Stimulated activated CD4-positive, alpha-beta T cell treated with anti-CD3 and anti-CD28 coated beads, Interleukin-4, amount 100 ng/mL, for 48 hours (primary cell): ENCODE measurements at places on chromosomes 7 and 10.

DNA sequence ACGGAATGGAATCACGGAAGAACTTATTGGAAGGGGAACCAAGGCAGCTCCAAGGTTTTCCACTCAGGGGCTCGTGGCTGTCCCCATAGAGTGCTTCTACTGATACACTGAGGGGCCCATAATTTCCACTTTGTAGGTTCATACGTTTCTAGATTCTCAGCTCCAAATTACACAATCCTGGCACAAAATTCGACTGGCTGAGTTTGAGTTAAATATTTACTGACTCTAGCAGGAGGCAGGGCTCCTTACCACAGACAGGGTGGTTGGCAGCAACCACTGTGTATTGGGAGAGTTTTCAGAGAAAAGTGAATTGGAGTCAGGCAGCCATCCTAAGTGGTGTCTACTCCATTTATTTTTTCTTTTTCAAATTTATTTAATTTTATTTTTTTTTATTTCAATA is 55.4 kb upstream of the SEC61G start:
- no peak for DNase-seq

DNA sequence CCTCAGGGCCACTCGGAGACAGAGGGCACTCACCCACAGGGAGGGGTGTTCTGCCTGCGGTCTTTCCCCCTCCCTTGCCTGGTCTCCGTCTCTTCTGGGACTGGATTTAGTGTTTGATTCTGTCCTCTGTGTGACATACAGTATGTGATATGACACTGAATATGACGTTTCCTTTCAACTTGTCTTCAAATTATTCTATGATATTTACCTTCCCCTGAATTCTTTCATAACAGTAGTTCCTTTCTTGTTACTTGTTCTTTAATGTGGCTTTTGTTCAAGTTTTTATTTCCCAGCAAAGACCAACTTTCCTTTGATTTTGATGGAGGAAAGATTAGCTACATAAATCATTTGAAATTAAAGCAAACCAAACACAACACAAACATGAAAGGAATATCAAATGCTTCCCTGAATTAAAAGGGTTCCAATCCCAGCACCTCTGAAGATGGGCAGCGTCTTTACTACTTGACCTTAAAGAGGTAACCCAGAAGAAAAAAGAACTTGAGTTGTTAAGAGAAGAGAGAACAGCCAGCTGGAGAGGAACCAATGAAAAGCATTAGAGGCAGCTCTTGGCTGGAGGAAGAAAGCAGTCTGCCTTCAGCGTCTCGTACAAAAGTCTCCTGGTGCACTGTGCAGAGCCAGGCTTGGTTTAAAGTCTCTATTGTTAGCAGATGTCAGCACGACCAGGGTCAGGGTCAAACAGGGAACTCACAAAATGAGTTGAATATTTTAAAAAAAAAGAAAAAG is 18.3 kb upstream of the RHEB start:
- no peak for DNase-seq

DNA sequence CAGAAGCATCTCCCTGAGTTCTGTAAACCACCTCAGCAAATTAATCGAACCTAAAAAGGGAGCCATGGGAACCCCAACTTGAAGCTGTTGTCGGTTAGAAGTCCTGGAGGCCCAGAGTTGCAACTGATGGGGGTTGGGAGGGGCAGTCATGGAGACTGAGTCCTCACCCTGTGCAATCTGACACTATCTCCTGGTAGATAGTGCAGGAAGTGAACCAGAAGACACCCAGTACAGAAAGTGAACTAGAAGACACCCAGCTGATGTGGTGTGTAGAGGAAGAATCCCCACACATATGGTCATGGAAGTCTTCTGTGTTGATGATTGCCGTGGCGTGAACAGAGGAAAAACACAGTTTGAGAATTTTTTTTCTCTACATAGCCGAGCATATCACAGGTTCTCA is 58.8 kb upstream of the SRRM3 start:
- DNase-seq = no peak

GRCh38 chr10:129385600-129385999 is 81.4 kb upstream of the MGMT start:
- no peak for DNase-seq

DNA sequence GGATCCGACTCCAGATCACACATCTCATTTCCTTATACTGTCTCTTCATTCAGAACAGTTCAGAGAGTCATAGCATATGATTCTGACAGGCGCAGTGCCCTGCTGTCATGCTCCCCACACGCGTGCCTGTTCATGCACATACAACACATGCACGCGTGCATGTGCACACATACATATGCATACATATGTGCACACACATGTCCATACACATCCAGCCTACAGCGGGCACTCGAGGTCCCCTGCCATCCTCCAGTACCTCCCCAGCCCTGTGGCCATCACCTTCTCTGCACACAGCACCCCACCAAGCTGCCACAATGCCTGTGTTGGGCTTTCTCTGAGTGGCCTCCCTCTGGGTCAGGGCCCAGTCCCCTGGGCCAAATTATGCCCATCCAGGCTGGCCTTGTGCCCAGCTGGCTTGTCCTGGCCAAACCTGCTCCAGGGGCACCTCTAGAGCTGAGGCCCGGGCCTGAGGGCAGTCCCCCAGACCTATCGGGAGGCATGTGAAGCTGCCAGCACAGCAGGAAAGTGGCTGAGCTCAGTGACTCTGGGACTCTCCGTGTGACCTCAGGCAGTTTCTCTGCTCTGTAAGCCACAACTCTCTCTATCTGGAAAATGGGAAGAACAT is 49.4 kb upstream of the RET start:
- DNase-seq = no peak

GRCh38 chr10:12564173-12564572 is 214.8 kb downstream of the CAMK1D start:
- DNase-seq = no peak

DNA sequence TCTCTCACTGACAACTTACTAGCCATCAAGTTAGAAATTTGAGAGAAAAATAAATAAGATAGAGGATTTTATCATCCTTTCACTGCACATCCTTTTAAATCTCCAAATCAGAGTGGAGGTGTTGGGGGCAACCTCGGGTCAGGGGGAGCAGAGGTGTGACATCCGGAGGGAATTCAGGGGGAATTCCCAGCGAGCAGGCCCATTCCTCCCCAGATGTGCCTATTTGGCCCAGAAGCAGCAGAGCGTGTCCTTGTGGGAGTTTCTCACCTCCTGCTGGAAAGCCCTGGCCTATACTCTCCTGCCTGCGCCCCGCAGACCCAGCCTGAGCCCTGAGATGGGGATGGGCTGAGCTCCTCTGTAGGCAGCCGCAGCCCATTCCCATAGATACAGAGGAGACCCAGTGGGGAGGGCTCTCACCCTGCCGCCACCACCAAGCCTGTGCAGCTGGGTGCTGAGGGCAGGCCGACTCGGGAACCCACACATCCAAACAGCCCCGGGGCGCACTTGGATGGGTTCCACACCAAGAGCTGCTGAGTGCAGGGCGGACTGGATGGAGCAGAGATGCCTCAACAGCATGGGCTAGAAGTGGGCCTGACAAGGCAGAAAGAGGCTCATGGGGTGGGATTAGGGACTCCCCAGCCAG is 124.5 kb downstream of the CXCL12 start:
- DNase-seq = no peak

DNA sequence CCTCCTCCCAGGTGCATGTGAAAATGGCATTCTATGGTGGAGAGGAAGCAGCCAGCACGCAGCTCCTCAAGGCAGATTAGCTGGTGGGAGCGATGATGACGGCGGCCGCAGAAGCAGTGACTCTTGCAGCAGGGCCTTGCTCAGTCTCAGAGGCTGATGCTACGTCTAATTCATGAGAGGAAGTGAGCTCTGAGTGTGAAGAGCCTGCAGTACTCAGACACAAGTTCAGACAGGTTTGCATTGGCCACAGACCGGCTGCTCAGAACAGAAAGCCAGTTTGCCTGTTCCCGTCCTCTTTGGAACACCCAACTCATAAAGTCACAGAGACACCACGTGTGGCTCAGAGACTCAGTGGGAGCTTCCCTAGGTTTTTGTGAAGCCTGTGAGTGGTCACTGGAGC is 136.5 kb downstream of the ADARB2 start:
- no peak for DNase-seq

GRCh38 chr10:50326757-50327701 is 75.7 kb upstream of the ASAH2 start:
- DNase-seq = no peak

- DNase-seq = no peak
Observed at GRCh38 chr7:154912871-154913637, 89.9 kb downstream of the PAXIP1 start.

- no peak for DNase-seq
Observed at GRCh38 chr7:158723266-158723665, 18.7 kb upstream of the NCAPG2 start.

- no peak for DNase-seq
Observed at GRCh38 chr7:39510864-39511354, 55.3 kb upstream of the YAE1 start.

- DNase-seq = no peak
Observed at GRCh38 chr7:141685285-141686023, 16.5 kb downstream of the DENND11 start.

DNA sequence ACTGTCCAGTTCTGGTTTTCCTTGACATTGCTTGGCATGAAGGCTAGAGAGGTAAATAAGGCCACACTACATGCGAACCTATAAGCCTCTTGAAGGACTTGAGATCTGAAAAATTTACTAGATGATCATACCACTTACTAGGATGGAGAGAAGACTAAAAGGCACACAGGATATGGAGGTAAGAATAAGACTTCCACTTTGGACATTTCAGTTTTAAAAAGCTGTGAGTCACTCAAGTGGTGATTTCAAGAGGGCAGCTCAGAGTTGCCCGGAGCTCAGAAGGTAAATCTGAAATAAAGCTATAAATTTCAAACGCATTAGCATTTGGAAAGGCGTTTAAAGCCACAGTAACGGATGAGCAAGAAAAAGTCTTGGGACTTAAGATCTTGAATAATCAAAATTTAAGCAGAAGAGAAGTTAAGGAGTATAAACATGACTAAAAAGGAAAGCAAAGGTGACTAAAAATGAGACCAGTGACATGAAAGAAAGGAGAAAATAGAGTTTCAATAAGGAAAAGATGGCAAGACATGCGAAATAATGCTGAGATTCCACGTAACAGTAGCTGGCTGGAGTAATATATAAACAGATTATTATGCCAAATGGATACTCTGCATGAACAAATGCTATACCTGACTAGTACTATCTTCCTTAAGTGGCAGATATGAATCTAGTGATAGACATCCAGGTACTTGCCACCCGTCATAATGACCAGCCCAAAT is 68.3 kb downstream of the SNX13 start:
- DNase-seq = no peak

- DNase-seq = no peak
Observed at GRCh38 chr7:82559193-82559805, 115.7 kb upstream of the CACNA2D1 start.

GRCh38 chr7:94375691-94376090 is 19.0 kb upstream of the COL1A2 start:
- DNase-seq = no peak

- no peak for DNase-seq
Observed at GRCh38 chr10:47165711-47166404, 134.1 kb upstream of the GDF10 start.

DNA sequence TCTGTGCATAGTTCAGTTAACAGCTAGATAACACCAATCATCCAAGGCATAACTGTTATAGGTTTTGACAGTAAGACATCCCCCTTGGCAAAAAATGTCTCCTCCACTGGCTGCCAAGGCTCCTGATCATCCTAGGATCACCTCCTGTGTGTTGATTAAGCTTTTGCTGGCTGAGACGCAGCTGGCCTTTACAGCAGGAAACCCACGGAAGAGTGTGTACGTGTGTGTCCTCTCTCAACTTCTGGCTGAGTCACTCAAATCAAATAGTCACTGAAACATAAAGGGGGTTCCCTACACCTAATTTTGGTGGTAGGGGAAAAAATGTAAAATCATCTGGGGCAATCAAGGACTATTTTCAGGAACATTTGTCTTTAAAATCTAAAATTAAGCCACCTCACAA is 208.8 kb downstream of the CTNNA3 start:
- no peak for DNase-seq

- DNase-seq = no peak
Observed at GRCh38 chr10:113965077-113965476, 78.6 kb upstream of the ADRB1 start.

DNA sequence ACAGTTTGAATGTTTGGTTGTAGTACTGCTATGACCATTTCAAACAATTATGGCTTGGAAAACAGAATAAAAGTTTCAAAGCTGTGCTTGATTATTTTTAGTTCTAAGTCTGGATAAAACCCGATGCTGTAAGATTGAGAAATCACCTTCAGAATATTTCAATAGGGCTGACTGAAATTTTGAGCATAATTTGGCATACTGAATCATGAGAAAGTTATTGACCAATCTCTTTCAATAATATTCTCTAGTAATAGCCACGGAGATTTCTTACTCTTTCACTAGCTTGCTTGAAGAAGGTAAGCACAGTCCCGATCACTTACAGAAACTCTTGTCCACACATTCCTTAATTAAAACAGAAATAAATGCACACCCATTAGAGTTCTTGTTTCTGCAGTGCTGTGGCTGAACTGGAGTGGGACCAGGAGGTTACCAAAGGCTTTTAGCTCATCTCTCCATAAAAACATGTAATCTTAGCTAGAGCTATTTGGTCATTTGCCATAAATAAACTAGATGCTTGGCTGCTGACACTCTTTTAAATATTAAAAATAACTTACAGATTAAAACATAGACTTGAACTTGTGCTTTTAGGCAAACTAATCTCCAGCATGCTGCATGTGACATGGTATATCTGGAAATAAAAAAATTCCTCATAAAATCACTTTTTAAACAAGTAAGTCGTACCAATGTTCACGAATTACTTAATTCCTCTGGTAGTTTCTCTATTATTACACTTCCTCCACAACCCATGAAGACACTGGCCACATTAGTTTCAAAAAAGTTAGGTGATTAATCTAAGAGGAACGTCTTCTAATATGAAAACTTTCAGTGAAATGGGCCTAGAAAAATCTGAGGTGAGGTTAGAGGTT is 97.8 kb downstream of the AGMO start:
- no peak for DNase-seq

DNA sequence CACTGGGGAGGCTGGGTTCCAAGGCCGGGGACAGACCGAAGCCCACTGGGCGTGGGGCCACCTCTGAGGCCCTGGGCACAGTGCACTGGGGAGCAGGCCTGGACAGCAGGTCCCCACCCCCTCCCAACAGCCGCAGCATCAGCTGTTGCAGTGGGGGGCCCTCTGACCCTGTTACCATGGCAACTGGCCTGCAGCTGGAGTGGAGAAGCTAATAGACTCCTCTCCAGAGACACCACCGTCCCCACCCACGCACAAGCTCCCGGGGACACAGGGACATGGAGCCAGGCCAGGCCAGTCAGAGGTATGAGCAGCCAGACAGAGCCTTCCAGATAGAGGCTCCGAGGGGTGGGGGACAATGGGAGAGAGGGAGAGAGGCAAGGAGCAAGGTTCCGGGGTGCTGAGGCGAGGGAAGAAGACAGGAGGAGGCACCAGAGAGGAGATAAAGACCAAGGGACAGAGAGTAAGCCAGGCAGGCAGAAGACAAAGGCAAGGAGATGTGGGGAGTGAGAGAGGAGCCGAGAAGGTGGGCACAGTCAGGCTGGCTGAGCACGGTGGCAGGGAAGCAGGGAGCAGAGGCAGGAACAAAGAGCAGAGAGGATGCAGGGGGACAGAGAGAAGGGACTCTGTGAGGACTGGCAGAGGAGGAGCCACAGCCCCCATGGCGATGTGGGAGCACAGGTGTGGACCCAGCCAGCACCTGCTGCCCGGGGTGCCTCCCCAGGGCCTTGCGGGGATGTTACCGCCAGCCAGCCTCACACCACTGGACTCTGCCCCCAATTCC is 6.7 kb downstream of the KCNH2 start:
- DNase-seq = no peak
